ENCODE measurements at places on chromosomes 7 and 10.

GRCh38 chr10:76882796-76883195 is 754.8 kb downstream of the KCNMA1 start:
- no peak for DNase-seq

- DNase-seq, result no peak
These were observed 111.1 kb upstream of the CREB5 start for GRCh38 chr7:28301148-28301641.

DNA sequence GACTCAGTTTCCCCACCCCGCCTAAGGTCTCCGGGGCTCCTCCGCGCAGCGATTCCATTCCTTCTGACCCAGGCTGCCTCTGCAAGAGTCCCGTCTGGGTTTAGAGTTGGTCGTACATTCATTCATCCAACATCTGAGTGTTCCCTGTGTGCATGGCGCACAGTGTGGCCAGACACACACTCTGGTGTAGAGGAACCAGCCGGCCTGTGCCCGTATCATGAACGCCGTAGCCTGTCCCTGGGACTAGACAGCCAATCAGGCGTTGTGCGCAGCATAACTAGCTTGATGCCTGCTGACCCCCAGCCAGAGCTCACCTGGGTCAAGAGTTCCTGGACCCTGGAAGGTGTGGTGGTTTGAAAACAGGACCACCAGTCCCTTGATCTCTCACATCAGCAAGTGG is 20.9 kb upstream of the PDGFA start:
- no peak for DNase-seq

- no peak for DNase-seq
These were observed 39.2 kb downstream of the CAMK2B start for GRCh38 chr7:44286182-44286617.

GRCh38 chr7:149790754-149791360 is 17.5 kb upstream of the ZNF467 start:
- DNase-seq, result no peak

DNA sequence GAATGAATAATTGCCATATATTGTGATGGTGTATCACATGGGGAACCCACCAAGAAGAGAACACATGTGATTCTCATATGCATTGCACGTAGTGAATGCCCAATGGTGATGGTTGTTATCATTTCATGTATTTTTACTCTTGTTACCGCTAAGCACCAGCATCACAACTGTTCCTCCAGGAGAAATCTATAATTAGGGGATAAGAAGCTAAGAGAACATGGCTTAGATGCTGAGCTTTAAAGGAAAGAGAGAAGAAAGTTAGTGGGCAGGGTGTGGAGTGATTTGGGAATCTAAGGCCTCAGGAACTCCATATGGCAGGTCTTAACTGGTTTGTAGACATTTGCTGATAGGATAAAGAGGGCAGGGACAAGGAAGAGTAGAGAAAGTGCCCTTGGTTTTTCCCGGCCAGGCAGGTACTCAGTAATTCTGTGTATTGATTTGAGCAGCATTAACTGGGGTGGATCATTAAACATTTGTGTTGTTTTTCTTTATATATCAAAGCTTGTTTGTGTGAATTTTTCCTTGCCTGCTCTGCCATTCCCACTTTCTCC is 145.9 kb downstream of the LRRC4 start:
- DNase-seq, result no peak

DNA sequence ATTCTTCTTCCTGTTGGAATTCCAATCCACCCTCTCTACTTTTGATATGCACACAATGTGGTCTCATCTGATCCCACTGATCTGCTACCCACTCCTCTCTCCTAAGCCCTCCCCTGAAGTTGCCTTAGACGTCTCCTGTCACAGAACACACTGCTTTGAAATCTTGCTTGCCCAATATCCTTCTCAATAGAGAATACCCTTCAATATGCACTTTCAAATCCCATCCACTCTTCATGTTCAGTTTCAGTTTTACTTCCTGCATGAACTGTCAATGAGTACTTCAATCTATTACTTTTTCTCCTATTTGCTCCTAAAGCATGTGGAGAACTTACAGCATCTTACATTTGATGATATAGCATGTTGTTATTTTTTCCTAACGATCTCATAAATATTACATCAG is 93.5 kb downstream of the UPF2 start:
- no peak for DNase-seq

GRCh38 chr7:142879060-142879459 is 6.5 kb downstream of the TRPV6 start:
- no peak for DNase-seq

DNA sequence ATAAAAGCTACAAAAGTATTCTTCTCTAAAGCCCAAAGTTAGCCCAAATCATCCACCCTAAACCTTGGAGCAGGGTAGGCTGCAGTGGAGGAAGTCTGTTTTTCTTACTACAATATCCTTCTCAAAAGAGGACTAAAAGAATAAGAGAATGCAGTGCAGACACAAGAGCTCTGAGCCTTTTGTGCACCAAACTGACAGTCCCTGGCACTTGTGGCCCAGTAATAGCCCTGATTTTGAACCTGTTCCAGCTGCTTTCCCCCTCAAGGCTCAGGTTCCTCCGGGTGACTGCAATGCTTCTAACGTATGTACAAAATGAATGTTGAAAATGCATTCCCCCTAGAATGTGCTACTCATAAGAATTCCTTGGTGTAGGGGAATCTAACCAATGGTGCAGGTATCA is 154.4 kb downstream of the JAZF1 start:
- no peak for DNase-seq

- DNase-seq, result no peak
These were observed 10.8 kb downstream of the ZNF394 start for GRCh38 chr7:99489235-99489634.

- no peak for DNase-seq
These were observed 6.4 kb downstream of the VAX1 start for GRCh38 chr10:117131376-117132327.

GRCh38 chr10:99521765-99522469 is 10.8 kb upstream of the NKX2-3 start:
- DNase-seq, result no peak

DNA sequence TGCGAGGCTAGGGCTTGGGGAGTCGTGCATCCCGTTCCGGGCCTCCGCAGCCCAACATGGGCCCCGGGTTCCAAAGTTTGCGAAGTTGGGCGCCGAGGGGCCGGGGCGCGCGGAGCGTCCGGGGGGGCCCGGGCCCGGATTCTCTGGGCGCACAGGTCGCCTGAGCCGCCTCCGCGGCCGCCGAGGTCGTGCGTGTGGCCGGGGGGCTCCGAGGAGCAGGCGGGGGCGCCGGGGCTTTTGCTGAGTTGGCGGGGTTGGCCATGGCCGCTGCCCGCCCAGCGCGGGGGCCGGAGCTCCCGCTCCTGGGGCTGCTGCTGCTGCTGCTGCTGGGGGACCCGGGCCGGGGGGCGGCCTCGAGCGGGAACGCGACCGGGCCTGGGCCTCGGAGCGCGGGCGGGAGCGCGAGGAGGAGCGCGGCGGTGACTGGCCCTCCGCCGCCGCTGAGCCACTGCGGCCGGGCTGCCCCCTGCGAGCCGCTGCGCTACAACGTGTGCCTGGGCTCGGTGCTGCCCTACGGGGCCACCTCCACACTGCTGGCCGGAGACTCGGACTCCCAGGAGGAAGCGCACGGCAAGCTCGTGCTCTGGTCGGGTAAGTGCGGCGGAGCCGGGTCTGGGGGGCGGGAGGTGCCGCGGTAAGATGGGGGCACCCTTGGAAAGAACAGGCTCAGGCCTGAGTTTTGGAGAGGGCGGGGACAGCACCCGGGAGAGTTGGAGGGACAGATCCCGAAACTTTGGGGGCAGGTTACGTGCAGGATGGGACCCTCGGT is 643 bp downstream of the SMO start:
- no peak for DNase-seq

DNA sequence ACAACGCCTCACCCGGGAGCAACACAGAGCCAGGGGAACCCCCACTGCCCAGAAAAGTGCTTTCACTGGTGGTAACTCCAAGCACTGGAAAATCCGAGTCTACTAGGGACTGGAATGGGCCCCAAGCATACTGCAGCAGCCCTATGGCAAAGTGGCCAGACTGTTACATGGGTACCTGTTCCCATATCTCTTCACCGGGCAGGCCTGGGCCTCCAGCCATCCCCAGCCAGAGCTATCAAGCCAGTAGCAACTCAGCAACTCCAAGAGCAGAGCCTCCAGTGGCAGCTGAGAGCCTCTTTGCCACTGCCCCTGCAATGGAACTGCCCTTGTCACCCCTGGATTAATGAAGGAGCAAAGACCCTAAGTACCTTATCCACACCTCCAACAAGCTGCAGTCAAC is 73.5 kb downstream of the HBP1 start:
- DNase-seq, result no peak

DNA sequence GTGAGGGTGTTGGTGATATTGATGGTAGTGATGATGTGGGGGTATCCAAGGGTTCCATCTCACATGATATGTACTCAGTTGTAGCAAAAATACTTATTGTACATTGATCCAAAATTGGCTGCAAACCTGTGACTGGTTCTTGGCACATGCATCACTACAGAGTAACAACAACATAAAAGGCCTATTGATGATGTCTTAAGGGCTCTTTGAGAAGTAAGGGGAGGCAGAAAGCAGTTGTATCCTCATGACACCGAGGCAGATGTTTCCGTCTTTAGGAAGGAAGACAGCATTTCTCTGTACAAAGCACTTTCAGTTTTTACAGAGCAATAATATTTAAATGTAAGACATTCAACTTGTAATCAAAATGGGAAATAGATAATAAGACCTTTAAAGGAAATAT is 34.5 kb downstream of the NRG3 start:
- no peak for DNase-seq
